ENCODE measurements at places on chromosomes 3 and 15.

DNA sequence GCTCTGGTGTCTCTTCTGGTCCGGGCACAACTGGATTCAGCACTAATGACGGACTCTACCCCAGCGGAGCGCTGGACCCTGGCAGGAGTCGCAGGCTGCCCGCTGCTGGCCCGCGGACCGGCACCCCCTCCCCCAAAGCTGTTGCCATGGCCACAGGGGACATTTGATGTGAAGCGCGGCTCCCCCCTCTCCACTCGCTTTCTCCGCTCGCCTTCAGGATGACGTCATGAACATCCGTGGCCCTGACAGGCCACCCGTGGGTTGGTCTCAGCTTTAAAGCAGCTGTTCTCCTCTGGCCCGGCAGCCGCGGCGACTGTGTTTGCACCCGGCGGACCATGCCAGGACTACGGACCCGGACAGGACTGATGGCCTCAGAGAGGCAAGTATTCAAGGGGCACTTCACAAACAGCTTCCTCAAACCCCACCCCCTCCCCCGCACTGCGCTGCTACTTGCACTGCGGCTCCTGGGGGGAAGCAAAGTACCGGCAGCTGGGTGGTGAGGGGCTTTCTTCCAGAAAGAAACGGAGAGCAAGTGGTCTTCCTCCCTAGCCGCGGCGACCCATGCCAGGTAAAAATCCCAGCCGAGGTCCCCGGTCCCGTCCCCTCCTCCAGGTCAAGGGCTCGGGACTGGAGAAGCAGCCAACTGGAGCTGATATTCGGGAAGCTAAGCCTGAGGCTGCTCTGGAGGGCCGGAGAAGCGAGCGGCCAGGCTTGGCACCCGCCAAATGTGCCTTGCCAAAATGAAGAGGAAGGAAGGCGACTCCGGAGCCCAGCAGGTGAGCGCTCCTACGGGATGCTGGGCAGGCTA is 16.6 kb upstream of the AEN start:
- peak; percentile 61 for DNase-seq

DNA sequence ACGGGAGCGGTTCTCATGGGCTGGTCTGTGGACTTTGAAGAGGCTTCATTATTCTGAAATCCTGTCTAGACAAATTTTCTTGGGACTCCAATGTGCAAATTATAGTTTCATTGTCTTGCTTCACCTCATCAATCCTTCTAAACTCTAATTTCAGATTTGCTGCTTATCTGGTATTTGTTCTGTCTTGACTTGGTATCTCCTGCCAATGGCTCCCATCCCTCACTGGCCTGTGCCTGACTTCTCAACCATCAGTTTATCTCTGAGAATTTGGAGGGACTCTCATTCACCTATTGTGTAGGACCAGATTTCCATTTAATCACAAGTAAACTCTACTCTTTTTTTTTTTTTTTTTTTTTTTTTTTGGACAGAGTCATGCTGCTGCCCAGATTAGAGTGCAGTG is 960.2 kb upstream of the NR2F2 start:
- no peak for DNase-seq

GRCh38 chr3:115022199-115022598 is 124.9 kb downstream of the ZBTB20 start:
- no peak for DNase-seq

GRCh38 chr15:57190208-57190607 is 186.1 kb upstream of the CGNL1 start:
- DNase-seq, result no peak

- DNase-seq, result peak; percentile 57
These were observed 1.4 kb downstream of the GATA2 start for GRCh38 chr3:128491691-128491940.

DNA sequence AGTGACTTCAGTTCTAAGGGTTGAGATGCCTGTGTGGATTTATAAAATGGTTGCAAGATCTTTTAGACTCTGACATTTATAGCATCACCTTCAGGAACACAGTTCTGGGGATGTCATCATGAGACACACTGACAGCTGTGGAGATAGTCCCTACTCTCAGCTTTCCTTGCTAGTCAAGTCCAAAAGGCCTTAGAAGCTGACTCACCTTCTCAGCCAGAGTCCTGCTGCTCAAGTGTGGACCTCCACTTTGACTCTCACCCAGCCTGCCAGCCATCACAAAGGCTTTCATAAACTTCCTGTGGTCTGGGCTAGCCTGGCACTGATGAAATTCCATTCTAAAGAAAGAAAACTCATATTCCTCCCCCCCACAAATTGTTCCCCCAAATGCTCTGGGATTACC is 44.8 kb downstream of the TMEM39A start:
- no peak for DNase-seq

Measured in neural progenitor cell (in vitro differentiated cells).